ENCODE measurements at places on chromosomes 12 and 14.

DNA sequence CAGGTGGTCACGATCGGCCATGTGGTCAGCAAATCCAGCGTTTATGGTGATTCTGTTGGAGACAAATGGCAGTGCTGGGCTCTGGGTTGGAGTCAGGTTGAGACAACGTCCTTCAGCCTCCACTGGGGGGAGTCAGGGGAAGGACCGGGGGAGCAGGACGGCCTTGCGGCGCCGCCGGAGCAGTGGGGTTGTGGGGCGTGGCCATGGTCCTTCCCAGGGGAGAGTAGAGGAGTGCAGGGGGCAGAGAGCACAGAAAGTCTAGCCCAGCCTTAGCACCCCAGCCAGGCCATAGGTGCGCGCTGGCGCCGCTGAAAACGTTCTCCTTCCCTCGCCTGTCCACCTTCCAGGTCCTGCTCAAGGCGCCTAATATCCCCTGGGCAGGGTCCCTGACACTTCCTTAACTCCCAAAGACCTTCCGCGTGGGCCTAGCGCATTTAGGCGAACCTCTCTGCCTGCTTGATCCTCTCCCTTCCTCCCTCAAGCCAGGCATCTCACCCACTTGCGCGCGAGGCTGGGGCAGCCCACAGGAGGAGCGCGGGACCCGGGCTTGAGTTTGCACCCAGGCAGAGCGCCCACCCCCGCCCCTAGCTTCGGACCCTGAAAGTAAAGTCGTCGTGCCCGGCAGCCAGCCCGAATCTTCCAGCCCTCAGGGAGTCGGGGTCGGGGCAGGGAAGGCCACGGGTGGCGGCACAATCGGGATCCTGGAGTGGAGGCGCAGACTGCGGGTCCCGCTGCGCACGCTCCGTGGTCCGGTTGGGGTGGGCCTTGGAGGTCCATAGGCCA, 3.1 kb upstream of the KIF26A start:
- peak; percentile 52 for DNase-seq

- DNase-seq, result no peak
Measured at GRCh38 chr12:90576707-90577106, 378.3 kb downstream of the CCER1 start.

DNA sequence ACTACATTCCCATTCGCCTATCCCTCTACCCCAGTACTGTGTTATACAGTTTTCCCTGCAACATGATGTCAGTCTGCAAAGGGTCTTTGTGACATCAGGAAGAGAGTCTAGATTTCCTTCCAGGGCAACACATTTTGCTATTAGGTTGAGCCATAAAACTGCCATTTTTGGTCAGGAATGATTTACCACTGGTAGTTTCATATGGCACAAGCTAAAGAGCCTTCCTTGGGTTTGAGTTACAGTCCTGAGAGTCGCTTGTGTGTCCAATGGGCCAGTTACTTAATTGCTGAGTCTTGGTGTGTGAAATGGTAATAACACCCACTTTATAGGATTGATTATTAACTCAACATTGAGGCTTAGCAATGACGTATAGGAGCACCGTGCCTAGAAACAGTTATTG, 22.6 kb upstream of the AMIGO2 start:
- no peak for DNase-seq

- no peak for DNase-seq
Measured at GRCh38 chr12:53652366-53652765, 23.5 kb downstream of the ATP5MC2 start.

- no peak for DNase-seq
Measured at GRCh38 chr12:4039931-4040330, 166.7 kb upstream of the PARP11 start.

GRCh38 chr12:116642106-116642505, 82.9 kb downstream of the MAP1LC3B2 start:
- no peak for DNase-seq

- no peak for DNase-seq
Measured at GRCh38 chr12:106274012-106274411, 26.2 kb upstream of the CKAP4 start.

DNA sequence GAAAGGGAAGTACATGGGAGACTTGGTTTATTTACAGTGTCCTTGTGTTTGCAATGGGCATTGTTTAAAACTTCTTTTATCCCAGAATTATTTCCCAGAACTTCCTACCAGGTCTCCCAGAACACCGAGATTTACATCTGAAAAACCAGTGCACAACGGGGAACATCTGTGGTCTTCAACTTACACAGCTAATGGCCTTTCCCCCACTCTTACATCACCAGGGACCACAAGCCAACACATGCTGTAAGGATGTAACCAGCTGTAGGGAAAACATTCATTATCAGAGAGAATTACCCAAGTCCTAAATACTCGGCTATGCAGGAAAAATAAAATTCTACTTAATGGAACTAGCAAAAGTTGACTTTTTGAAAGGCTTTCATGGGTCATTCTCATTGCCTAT, 267.6 kb downstream of the DUSP6 start:
- DNase-seq, result peak; percentile 51

All from dermis blood vessel endothelial cell (primary cell).